Stimulated activated CD4-positive, alpha-beta T cell treated with anti-CD3 and anti-CD28 coated beads, Interleukin-1b, Interleukin-23, amount 100 ng/mL, for 4 hours (primary cell): ENCODE measurements at places on chromosomes 4 and X.

- DNase-seq = no peak
Measured at GRCh38 chr4:86557526-86557925, 36.6 kb upstream of the PTPN13 start.

- DNase-seq = no peak
Measured at GRCh38 chrX:15564981-15565579, 35.7 kb downstream of the ACE2 start.

DNA sequence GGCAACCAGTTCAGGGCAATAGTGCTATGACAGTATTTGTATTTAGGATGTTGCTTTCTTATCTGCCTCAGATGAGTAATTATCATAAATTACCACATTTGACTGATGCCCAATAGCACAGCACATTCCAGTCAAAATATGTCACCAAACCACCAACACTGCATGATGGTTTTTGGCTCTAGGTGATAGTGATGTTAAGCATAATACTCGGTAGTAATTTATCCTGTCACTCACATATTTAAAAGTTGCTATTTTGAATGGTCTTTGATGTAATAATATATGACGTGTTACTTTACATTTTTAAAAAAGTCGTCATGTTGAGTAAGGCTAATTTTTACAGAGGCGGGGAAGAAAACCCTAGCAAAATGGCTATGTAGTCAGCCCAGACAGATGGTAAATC lies 42.5 kb downstream of the UNC5C start:
- no peak for DNase-seq

GRCh38 chr4:174010547-174010946 lies 272.9 kb downstream of the FBXO8 start:
- no peak for DNase-seq

DNA sequence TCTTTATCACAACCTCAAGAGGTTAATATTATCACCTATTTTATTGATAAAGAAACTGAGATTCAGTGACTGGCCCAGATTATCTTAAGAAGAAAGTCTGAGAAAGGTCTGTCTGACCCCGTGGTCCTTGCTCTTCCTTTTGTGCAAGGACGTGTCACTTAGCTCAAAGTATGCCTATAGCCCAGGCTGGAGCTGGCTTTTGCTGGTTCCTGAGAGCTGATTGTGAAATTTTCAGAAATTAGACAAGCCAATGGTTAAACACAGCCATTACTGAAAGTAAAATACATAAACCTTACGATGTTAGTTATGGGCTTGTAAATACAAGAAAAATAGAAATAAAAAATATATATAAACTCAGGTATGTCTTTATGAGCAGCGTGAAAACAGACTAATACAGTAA lies 70.1 kb downstream of the CHRNA9 start:
- DNase-seq = no peak

DNA sequence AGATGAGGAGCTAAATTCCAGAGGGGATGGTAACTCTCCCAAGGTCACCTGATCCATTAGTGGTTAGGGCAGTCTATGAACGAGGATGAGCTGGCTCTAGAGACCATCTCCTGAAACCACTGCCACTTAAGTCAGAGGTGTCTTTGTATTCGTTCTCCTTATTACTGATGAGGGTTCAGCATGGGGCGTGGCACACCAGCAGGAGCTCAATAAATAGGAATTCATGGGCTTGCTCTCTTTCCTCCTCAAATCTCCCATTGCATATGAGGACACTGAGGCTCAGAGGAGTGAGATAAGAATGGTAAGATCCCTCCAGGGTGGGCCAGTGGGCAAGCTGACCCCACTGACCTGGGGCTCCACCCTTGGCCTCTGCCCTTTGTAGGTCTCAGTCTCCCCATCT lies 1.7 kb upstream of the GATA1 start:
- DNase-seq = no peak

DNA sequence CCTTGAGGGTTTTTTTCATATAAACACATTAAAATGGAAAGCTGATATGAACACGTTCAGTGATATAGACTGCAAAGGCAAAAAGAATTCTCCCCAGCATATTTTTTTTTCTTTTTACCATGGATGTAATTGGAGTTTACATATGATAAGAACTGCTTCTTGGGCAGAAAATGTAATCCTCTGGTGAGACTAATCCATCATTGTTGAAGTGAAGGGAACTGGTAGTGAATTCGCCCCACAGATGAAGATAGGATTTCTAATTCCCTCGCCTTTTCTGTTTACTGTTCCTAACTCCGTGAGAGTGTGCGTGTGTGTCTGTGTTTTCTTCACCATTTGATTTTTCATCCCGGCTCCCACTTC lies 88.9 kb downstream of the GPR143 start:
- no peak for DNase-seq

GRCh38 chrX:11064851-11065600 lies 46.1 kb upstream of the HCCS start:
- DNase-seq = no peak

- no peak for DNase-seq
Measured at GRCh38 chr4:57137261-57137660, 27.1 kb upstream of the IGFBP7 start.
